ENCODE measurements at places on chromosomes 12 and 14.

- DNase-seq = no peak
Measured at GRCh38 chr12:31868965-31869364, 90.2 kb upstream of the RESF1 start.

DNA sequence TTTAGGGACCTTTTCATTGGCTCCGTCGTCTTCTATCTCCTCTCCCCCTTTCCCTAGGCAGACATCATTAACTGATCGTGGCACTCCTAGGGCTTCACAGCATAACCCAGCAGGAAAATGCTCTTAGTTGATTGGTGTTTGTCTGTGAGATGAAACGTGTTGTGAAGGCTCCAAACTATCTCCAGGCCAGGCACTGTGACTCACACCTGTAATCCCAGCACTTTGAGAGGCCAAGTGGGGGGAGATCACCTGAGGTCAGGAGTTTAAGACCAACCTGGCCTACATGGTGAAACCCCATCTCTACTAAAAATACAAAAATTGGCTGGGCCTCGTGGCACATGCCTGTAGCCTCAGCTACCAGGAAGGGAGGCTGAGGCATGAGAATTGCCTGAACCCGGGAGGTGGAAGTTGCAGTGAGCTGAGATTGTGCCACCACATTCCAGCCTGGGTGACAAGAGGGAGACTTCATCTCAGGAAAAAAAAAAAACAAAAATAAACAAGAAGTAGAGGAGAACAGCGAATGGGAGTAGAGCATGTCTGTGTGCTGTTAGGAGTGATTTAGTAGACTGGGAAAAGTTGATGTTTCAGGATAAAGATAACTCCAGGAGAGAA, 32.3 kb upstream of the WDR89 start:
- DNase-seq = no peak

GRCh38 chr12:51222461-51222860, 4.6 kb upstream of the POU6F1 start:
- no peak for DNase-seq

DNA sequence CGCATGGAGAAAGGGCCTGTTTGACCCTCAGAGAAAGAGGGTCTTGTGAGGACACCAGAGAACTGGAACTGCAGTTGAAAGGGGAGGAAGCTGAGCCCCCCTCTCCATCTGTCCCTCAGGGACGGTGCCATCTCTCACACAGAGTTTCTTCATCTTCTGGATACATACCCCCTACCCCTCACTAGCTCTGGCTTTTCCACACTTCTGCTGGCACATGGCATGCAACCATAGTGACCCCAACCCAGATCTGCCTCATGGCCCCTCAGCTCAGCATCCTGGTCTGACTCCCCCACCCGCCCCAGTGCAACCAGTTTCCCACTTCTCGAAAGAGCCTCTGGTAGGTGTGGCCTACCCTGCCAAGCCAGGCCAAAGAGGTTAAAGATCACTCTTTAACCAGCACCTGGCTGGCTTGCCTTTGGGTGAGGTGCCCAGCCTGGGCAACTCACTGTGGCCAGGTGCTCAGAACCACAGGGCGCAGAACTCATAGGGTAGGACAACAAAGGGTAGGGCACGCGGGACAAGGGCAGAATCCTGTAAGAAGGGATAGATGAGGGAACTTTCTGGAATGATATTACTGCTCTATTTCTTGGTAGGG, 25.8 kb downstream of the GALNT16 start:
- DNase-seq = no peak

DNA sequence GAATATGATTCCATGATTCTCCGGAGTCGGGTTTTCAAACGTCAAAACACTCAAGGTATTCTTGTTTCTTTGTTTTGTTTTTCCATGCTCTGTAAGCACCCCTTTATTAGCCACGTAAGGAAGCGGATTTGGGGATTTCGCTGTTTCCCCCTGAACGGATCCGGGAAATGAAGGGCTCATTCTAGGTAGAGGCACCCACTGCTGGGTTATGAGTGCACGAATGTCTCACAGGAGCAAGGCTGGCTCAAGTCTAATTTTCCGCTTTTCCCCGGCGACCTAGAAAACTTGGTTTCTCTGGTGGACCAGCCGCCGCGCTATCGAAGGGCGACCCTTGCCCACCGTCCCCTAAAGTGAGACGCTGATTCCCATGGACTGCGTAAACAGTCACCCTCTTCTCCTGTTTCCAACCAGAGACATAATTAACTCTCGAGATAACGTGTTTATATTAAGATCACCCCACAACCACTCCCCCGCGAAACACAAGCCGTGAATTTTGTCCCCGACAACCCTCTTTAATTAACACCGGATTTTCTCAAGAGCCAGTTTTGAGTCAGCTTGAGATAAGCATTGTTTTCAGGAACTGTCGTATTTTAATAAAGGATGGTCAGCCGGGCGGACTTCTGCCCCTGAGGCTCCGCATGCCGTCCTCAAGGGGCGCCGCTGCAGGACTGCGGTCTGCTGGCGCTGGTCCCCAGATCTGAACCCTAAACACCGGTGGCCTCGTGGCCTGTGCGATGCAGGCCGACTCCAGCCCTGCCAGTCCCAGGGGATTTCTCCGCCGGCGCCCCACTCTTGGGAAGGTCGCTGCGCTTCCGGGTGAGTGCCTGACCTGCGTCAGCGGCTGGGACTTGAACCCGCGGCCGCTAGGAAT, 515 bp upstream of the ABCC9 start:
- DNase-seq = no peak

DNA sequence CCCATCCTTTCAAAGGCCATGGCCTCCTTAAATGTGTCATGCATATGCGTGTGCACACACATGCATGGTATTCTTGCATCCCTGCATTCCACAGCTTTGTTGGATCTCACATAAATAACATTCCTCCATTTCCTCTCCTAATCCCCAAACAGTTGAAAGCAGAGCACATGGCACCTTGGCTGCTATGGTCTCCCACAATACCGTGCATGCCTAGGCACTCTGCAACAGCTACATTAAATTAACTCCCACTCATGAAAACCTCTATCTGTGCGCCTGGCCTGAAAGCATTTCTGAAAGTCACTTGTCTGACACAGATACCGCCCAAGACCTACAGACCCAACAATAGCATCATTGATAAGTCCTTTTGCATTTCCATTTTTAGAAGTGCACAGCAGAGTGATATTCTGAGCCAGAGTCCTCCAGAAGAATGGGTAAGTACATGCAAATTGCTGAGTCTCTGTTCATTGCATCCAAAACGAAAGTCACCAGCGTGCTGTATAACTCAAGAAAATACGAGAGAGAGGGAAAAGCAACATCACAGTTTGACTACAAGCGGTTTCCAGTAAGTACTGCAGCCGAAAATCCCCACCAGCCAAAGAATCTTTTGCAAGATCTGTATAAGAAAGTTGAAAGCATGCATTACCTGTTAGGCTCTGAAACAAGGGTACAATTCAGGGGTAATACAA, 436 bp downstream of the ASB2 start:
- no peak for DNase-seq

DNA sequence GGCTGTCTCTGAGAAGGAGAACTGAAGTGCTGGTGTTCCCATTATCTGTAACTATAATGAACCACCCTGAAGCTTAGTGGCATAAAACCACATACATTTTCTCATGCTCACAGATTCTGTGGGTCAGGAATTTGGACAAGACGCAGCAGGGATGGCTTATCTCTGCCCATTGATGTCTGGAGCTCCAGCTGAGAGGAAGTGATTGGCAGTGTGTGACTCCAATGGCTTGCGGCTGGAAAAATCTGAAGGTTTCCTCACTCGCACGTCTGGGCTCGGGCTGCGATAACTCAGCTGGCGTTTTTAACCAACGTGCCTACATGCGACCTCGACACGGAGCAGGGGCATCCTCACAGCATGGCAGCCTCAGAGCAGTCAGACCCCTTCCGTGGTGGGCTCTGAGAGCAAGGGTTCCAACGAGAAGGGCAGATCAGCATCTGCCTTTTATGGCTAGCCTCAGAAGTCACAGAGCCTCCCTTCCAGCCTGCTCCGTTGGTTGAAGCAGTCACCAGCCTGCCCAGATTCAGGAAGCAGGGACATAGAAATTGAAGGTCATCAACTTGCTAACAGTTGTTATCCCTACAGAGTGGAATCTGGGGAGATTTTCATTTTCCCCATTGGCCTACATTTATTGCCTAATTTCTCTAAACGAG, 143.3 kb upstream of the BCL2L14 start:
- no peak for DNase-seq

- no peak for DNase-seq
Measured at GRCh38 chr14:93548102-93548843, 117.5 kb downstream of the UNC79 start.

DNA sequence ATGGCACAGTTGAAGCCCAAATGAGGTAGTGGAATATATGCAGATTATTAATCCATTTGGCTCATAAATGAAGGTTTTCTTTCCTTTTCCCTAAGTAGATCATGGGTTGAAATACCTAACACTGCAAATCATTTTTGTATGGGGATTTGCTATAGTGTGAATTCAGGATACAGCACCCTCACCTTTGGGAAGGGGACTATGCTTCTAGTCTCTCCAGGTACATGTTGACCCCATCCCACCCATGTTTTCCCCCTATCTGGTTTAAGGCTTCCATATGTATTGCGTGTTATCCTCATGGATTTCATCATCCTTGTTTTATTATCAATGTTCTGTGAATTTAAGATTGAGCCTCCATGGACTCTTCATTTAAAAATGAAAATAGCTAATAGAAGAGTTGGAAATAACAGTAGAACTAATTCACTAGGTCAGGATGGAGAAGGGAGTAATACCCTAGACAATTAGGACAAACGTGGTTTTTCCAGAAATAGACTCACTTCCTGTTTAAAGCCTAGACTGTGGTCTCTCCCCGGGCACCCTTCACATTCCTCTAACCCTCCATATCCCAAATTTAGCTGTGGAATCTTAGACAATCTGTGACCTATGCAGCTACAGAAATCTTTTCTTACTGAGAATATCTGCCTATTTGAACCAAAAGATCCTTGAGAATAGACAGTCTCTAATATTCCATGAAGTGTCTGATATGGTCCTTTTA, 56.5 kb downstream of the DAD1 start:
- no peak for DNase-seq

DNA sequence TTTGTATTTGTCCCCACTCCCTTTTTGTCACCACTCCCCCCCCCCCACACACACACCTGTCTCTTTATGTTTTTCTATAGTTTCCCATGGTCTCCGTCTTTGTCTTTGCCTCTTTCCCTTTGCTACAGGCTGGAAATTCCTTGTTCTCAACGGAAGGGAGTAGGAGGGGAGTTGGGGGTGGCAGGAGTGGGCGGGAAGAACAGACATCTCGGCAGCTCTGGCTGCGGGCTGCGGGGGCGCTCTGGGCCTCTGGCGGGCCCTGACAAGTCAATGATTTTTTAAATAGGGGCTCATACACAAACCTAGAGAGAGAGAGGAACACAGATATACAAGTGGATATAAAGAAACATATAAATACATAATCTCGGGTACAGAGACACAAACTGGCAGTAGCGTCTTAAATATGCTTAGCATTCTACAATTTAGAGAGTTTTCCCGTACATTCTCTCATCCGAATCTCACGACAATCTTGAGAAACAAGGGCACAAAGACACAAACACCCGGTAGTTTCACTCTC, 2.4 kb upstream of the NAB2 start:
- no peak for DNase-seq
